ENCODE measurements at places on chromosomes 5 and 9. TPM values are rescaled to one million over a fixed set of nuclear protein-coding genes. Genes with fewer than 3 reads are reported as not detected.

DNA sequence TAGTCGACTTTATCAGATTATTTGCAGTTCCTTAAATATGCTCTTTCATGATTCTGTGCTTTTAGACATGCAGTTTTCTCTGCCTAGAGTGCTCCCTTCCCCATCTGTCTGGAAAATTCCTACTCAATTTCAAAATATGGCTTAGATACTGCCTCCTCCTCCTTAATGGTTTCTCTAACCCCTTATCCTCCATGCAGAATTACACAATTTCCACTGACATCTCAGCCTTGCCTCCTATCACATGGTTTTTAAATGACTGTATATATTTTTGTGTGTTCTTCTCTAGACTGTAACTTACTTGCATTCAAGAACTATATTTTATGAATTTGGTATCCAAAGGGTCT is 85.2 kb downstream of the SLC44A1 start:
- no peak for DNase-seq

The ACTBL2 gene
- not detected for total RNA-seq

- DNase-seq, result no peak
Observed at GRCh38 chr5:3596261-3596825, 711 bp downstream of the IRX1 start.

GRCh38 chr9:109247228-109247627 is 73.6 kb downstream of the EPB41L4B start:
- no peak for DNase-seq

GRCh38 chr5:108917596-108917995 is 169.9 kb downstream of the FER start:
- DNase-seq, result no peak

The SLC25A2 gene
- 0.31 TPM for total RNA-seq

DNA sequence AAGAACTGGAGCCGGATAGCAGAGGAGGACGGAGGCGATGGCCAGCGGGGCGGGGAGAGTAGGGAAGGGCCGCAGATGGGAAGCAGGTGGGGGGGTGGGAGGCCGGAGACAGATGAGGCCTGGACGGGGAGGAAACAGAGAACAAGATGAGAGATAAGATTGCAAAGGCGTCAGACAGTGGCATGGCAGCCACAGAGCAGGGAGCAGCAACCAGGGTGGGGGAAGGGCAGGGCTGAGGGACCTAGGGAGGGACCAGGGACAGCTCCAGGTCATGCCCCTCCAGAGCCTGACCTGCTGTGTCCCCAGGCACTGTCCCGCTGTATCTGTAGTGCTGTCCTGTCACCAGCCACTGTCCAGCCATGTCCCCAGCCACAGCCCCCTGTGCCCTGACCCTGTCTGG is 49.6 kb upstream of the LMX1B start:
- no peak for DNase-seq

The CD274 gene
- total RNA-seq, result 32.4 TPM

The FABP6 gene
- not detected for total RNA-seq

GRCh38 chr9:81513059-81513458 is 176.3 kb downstream of the TLE1 start:
- DNase-seq, result no peak

DNA sequence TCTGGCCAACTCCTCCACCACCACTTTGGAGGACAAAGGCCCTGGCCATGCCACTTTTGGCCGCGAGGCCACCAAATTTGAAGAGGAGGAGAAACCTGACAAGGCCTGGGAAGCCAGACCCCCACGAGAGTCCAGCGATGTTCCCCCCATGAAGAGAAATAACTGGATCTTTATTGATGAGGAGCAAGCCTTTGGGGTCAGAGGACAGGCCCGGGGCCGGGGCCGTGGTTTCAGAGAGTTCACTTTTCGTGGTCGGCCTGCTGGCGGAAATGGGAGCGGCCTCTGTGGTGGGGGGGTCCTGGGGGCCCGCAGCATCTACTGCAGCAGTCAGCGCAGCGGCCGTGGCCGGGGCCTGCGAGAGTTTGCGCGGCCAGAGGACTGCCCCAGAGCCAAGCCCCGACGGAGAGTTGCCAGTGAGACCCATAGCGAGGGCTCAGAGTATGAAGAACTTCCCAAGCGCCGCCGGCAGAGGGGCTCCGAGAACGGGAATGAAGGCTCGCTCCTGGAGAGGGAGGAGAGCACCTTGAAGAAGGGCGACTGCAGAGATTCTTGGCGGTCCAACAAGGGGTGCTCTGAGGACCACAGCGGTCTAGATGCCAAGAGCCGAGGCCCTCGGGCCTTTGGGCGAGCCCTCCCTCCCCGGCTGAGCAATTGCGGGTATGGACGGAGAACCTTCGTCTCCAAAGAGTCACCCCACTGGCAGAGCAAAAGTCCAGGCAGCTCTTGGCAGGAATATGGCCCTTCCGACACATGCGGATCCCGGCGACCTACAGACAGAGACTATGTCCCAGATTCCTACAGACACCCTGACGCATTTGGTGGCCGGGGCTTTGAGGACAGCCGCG is 27.4 kb upstream of the POMT1 start:
- no peak for DNase-seq

All from activated CD4-positive, alpha-beta memory T cell treated with anti-CD3 and anti-CD28 coated beads for 36 hours (primary cell).